Activated effector memory CD4-positive, alpha-beta T cell treated with anti-CD3 and anti-CD28 coated beads, Interleukin-2, amount 50 U/mL, for 16 hours (primary cell): ENCODE measurements at places on chromosomes 2 and 18.

DNA sequence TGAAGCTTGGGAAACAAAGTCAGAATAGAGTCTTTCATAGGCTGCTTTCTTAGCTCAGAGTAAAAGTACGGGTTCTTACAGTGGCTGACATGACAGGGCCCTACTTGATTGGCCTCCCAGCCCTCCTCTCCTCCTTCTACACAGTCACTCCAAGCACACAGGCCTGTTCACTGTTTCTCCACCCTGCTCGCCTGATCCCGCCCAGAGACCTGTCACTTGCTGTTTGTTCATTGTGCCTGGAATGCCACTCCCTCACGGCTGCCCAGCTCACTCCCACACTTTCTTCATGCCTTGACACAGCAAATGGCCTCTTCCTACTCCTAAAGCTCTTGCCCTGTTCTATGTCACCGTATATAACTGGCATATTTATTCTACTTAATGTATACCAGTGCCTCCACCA is 104.8 kb downstream of the MAP4K4 start:
- no peak for DNase-seq

DNA sequence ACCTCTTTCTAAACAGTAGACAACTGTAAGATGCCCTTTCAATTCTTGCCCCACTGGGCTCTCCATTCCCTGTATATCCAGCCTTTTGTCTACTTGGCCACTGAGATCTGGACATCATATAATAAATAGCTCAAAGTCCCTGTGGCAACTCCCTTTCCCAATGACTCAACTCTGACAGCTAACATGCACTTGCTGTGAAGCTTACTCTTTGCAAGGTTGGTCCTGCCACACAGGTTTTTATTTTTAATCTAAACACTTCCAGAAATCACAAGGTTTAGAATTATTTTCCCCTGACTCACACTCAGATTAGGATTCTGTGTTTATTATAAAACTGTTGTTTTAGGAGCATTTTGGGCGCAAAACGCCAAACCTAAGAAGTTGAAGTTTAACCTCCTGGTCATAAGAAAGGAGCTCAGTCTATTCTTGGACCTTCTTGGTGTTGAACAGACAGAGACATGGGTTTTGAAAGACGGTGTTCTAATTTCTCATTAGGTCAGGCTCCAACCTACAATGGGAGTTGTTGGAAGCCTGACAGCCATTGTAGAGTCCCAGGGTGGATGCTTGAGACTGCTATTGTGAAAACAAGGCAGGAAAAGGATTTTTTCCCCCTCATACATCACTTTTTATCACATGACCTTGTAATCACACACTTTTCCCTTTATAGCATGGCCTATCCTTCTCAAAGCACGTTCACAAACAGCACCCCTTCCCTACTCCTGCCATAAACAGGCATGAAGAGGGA is 124.7 kb upstream of the SERPINE2 start:
- no peak for DNase-seq

- DNase-seq = peak; percentile 72
Observed at GRCh38 chr2:105934467-105934866, 189.8 kb downstream of the NCK2 start.

- DNase-seq = no peak
Observed at GRCh38 chr2:58604096-58604495, 363.0 kb upstream of the FANCL start.

DNA sequence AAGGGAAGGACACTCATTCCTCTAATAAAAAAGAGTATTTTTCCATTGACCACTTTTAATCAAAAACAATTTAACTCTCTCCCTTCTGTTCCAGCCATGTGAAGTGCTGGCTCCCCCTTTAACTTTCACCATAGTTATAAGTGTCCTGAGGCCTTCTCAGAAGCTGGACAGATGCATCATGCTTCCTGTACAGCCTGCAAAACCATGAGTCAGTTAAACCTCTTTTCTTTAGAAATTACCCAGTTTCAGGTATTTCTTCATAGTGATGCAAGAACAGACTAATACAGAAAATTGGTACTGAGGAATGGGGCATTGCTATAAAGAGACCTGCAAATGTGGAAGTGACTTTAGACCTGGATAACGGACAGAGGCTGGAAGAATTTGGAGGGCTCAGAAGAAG is 643.6 kb upstream of the DDX18 start:
- no peak for DNase-seq

- no peak for DNase-seq
Observed at GRCh38 chr2:62266433-62267038, 70.6 kb downstream of the B3GNT2 start.

DNA sequence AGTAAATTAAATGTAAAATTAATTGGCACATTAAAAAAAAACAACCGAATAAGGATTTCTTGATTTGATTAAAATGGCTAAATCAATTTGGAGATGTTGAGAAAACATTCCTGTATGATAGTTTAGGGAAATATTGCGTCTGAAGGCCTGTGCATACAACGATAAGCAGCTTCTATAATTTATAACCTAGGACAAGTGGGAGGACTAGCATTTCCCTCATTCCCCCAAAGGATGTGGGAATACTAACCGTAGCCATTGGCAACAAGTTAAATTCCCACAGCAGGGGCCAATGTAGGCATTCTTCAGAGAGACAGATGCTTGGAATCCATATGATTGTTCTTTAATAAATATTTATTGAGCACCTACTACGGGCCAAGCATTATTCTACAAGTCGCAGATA is 134.5 kb downstream of the NYAP2 start:
- no peak for DNase-seq

- no peak for DNase-seq
Observed at GRCh38 chr2:101788995-101789970, 91.8 kb downstream of the MAP4K4 start.

- no peak for DNase-seq
Observed at GRCh38 chr18:23784832-23785245, 95.6 kb downstream of the LAMA3 start.

DNA sequence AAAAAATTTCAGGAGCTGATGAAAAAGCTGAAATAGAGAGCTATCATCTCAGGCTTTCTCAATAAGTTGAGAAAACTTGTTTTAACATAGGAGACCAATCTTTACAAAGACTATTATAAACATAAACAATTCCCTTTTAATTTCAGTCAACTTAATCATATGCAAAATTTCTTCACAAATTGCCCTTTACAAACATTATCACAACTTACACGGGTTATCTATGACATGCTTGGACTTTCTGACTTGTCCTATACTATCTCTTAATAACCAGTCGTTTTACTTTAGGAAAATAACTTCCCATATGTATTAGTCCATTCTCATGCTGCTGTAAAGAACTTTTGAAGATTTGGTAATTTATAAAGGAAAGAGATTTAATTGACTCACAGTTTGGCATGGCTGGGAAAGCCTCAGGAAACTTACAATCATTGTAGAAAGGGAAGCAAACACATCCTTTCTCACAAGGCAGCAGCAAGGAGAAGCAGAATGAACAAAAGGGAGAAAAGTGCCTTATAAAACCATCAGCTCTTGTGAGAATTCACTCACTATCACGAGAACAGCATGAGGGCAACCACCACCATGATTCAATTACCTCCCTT is 1583.7 kb upstream of the CELF4 start:
- DNase-seq = no peak

GRCh38 chr2:101710036-101710435 is 12.5 kb downstream of the MAP4K4 start:
- DNase-seq = no peak

DNA sequence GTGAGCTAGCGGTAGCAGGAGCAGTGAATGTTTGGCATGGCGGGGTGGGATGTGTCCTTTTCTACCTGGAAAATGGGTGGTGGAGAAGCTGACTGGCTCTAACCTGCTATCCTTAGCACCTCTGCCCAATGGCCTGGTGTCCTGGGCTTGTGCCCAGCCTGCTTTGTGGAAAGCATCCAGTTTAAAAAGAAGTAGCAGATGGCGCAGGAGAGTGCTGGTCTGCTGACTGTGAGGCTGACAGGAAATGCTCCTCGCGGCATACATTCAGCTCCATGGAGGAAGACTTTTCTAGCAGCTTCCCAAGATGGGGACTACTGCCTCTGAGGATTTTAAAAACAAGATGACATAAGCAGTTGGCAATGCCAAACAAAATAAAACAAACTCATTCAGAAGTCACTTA is 56.2 kb upstream of the LYPD6B start:
- DNase-seq = no peak

DNA sequence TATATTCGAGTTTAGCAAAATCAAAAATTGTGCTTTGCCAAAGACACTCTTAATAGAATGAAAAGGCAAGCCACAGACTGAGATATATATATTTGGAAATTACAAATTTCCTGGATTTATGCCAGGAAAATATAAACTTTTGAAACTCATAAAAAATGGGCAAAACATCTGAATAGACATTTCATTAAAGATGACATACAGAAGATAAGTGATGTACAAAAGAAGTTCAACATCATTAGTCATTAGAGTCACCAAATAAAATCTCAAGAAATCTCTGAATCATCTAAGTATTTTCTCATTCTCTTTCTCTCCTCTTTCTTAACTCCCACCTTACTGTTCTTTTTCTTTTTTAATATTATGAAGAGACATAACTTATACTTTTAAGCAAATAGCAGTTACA is 921.1 kb downstream of the DSC3 start:
- no peak for DNase-seq

DNA sequence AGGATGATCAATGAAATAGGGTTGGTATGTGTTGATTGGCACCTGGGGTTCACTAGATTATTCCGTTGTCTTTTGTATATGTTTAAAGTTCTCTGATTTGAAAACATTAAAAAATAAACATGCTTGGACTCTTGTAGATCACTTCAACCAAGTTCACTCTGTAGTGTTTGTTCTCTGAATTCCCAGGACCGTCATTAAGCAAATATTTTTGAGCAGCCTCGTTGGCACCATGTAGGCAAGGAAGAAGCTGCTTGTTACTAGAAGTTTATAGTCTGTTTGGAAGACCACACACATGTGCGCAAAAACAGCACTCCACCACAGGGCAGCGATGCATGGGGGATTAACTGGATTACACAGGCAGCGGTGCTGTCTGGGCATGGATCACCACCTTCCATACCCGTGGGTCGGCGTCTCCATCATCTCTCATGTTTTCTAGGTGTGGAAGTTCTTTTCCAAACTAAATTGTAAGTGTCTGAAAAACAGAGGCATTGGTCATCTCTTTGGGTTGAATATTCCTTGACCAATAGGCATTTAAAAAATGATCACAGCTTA is 212.2 kb downstream of the FHOD3 start:
- DNase-seq = no peak

- DNase-seq = no peak
Observed at GRCh38 chr2:70460333-70460732, 93.3 kb downstream of the TGFA start.

DNA sequence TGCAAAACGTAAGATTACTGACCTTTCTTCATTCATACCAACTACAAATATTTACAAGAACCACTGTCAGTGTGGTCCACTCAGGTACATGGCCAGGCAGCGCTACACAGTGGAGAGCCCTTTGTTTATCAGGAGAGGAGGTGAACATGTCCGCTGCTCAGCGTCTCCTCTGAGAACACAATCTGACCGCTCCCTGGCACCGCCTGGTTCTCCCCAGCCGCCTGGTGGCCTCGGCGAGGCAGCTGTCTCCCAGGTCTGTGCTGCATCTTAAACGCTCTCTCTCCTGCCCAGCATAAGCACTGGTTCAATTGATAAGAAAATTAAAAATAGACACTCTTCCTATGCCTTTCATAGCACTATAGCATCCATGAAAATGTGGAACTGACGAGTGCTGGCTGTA is 146.8 kb upstream of the PXDN start:
- no peak for DNase-seq

GRCh38 chr2:69958480-69958879 is 3.0 kb downstream of the ASPRV1 start:
- peak; percentile 22 for DNase-seq

DNA sequence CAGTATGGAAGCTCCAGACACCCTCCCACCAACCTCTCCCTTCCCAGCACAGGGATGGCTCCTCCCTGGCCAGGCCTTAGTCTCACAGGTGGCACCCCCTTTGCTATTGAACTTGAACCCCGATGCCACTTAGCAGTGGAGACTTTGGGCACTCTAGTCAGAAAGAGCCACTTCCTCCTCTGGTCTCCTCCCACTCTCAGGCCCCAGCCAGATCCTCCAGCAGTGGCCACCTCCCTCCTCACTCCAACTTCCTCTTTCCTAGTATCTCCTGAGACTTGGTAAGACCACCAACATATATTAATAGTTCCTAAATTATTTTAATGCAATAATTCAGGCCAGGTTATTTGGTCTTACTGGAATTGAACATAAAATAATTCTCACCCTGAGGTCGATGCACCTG is 437.2 kb upstream of the ID2 start:
- DNase-seq = no peak

- DNase-seq = no peak
Observed at GRCh38 chr18:63236921-63237846, 82.4 kb downstream of the BCL2 start.

DNA sequence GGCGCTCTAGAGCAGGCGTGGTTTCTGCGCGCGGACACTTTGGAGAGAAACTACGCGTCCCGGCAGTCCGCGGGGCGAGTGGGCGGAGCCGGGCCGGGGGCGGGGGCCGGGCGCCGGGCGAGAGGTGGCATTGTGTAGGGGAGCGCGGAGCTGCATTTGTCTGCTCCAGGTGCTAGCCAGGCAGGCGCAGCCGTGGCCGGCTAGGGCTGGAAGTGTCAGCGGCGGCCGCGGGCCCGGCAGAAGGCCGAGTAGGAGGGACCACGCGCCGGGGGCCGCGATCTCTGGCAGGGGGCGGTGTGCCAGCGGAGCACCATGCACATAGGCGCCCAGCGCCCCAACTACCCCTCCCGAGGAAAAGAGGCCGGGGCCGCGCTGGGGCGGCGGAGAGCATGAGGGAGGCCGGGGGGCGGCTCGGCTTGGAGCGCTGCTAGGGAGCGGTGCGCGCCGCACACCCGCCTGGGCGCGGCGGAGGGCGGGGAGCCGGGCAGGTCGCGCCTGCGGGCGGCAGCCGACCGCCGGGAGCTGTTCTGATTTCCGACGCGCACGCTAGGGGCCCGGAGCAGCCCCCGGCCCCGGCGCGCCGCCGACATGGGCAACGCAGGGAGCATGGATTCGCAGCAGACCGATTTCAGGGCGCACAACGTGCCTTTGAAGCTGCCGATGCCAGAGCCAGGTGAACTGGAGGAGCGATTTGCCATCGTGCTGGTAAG is at the start of gene FMNL2:
TSS of gene FMNL2 (plus strand) at position 159 of the 710 bp plus-strand sequence.
- DNase-seq = peak; percentile 66

DNA sequence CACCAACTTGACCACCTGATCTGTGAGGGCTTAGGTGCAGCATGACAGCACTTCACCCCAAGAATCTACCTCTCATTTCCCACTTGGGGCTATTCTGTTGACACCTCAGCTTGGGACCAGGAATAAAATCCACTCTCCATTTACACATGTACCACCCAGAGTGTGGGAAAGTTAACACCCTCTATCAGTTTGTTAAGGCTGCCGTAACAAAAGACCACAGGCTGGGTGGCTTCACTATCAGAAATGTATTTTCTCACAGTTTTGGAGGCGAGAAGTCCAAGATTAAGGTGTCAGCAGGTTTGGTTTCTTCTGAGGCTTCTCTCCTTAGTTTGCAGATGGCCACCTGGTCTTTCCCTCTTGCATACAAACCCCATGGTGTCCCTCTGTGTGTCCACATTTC is 277.7 kb upstream of the ERBB4 start:
- no peak for DNase-seq

- DNase-seq = no peak
Observed at GRCh38 chr2:37394796-37395555, 50.5 kb downstream of the QPCT start.

- no peak for DNase-seq
Observed at GRCh38 chr2:44578471-44579093, 216.8 kb downstream of the CAMKMT start.

GRCh38 chr2:43070676-43071502 is 155.5 kb downstream of the ZFP36L2 start:
- DNase-seq = no peak
